ENCODE measurements at places on chromosomes 5 and 9.

DNA sequence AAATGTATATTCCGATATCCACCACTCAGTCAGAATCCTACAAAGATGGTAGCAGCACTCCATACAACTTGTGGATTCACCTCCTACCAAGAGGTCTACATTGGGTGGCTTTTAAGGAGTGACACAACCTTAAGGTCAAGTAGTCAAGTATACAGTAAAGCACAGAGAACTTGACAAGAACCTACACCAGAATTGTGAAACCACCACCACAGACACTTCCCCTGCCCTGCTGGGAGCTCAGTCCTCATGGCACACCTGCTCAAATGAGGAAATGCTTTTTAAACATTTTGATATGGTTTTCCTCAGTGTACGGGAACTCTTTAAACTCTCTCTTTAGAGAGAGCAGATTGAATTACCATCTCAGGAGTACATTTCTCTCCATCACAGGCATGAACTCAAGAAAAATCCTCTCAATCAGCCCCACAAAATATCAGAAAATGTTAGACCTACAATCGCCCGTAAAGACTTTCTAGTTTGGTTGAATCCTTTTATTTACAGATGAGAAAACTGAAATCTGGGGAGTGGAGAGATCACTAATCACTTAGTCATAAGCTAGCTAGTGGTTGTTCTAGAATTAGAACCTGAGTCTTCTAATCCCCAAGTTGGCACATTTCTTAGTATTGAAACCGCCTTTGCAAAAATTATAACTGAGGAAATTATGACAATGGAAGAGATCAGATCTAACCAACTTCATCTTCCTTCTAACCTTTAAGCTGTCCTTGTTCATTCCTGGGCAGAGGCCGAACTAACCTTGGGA lies 38.5 kb upstream of the NR4A3 start:
- DNase-seq, result no peak

- no peak for DNase-seq
These were observed 2.6 kb upstream of the EGFL7 start for GRCh38 chr9:136659861-136660784.

GRCh38 chr5:69230181-69230580 lies 4.5 kb upstream of the CDK7 start:
- DNase-seq, result no peak

- no peak for DNase-seq
These were observed 18.7 kb downstream of the INIP start for GRCh38 chr9:112699230-112699629.

DNA sequence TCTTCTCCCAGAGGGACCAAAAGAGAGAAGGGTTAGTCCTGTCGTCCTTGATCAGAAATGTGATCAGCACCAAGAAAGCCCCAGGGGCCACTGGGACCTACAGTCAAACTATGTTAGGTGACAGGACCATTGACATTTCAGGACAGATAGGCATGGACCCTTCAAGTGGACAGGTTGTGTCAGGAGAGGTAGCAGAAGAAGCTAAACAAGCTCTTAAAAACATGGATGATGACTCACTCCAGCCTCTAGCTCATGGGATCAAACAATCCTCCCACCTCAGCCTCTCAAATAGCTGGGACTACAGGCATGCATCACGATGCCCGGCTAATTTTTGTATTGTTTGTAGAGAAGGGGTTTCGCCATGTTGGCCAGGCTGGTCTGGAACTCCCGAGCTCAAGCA lies 2.3 kb upstream of the AQP3 start:
- no peak for DNase-seq

- DNase-seq, result no peak
These were observed 1.5 kb downstream of the DNAJB5 start for GRCh38 chr9:34990908-34991606.

DNA sequence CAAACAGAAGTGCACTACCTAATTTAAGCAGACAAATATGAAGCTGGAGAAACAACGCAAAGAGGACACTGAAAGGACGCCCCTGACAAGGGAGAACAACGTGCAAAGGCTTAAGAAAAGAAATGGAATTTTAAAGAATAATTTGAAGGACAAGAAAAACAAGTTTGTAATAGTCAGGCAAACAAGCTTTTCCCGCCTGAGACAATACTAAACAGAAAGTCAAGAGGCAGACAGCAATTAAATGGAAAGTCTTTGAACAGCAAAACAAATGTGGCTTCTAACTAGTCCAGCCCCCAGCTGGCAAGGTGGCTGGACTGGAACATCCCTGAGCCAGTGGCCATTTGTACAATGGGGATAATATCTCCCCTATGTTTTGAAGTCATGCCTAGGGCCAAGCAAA lies 63.3 kb downstream of the SIL1 start:
- DNase-seq, result no peak

- no peak for DNase-seq
These were observed 241.6 kb downstream of the FBXL7 start for GRCh38 chr5:15741591-15741990.

GRCh38 chr5:57340681-57341080 lies 141.9 kb downstream of the ACTBL2 start:
- DNase-seq, result no peak

- no peak for DNase-seq
These were observed 167.9 kb upstream of the GLRA1 start for GRCh38 chr5:152092580-152092979.

DNA sequence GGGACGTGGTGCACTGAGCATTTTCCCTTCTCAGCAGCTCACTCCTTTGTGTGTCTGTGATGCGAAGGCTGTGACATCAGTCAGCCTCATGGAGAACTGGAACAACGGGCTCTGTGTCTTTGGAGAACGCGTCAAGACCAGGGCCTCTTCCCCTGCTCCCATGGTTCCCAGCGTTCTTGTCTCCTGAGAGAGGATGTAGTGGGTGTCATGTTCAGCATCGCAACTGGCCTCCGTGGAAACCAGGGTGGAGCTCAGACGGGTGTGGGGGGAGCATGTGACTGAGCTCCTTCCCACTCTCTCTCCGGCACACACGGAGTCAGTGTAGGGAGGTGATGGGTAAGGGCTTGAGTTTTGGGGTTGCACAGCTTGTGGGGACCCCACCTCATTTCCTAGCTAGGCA lies 59.7 kb downstream of the TENT4A start:
- DNase-seq, result no peak

- DNase-seq, result no peak
These were observed 236.6 kb downstream of the CDK5RAP2 start for GRCh38 chr9:120343416-120343815.

- DNase-seq, result no peak
These were observed 140.6 kb downstream of the SEMA5A start for GRCh38 chr5:9405196-9405754.

DNA sequence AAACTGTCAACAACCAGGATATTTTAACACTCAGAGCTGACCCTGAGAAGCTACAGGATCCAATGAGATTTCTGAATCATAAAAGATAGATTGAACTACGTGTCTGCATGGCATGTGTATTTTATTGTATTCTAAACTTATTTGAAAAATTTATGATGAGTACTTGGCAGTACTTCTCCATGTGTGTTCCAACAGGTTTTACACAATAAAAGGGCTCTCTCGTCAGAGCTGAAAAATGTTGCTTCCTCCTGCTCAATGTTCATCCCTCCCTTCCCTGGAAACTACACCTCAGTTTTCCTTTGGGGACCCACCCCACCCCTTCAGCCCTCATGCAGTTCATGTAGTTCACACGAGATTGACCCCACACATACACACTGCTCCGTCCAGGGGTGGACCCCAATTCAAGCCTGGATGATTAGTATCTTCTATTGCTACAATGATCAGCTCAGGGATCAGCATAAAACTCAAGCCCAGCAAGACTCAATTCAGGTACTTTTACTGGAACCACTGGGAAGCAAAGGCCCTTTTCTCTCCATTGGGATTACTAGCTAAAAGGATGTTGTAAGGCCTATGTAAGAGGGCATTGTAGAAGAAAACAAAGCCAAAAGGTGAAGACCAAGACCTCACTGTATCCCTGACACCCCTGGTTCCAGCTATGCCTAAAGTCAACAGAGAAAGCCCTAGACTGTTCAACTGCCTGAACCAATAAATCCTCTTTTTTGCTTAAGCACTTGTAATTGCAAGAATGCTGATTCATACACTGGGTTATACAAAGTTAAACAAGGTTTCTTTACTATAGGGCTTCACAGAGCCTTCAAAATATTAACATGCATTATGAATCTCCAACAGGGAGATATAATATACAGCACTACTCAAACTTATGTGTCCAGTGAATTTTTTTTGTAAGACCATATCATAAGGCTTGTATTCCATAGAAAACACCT lies 112.6 kb downstream of the SAXO1 start:
- no peak for DNase-seq

- DNase-seq, result no peak
These were observed 61.9 kb upstream of the ADAMTS16 start for GRCh38 chr5:5078009-5078897.

GRCh38 chr9:4973902-4974301 lies 11.2 kb upstream of the JAK2 start:
- DNase-seq, result no peak

GRCh38 chr5:95863383-95863757 lies 40.8 kb upstream of the GLRX start:
- DNase-seq, result no peak

DNA sequence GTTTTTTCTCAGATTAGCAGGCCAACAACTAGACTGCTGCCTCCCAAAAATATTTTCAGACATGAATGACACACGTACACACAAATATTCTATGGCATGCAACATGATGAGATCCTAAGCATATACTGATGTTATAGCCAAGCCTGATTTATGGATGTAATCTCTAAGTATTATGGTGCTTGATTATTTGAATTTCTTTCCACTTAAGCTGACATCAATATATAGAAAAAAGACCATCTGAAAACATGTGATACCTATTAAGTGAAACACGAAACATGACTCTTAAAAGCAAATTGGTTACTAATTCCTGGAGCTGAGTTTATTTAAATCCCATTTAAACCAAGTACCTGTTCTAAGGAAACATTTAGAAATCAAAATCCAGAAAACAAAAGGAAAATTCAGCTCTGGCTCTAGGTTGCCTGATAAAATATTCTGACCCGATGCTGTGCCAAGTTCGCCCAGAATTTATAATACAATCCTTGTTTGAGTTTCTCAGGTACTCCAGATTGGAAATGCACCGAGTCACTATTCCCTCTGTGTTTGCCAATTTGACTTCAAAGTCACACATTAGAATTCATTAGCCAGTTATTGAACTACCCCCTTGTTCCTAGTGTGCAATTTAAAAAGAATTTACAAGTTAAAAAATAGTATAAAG lies 548.6 kb downstream of the CSNK1G3 start:
- no peak for DNase-seq

- DNase-seq, result no peak
These were observed 271.8 kb downstream of the ZNF608 start for GRCh38 chr5:124474528-124475215.

GRCh38 chr9:79976257-79977073 lies 404.7 kb downstream of the TLE4 start:
- no peak for DNase-seq

GRCh38 chr9:135951889-135952663 lies 9.1 kb downstream of the UBAC1 start:
- no peak for DNase-seq

DNA sequence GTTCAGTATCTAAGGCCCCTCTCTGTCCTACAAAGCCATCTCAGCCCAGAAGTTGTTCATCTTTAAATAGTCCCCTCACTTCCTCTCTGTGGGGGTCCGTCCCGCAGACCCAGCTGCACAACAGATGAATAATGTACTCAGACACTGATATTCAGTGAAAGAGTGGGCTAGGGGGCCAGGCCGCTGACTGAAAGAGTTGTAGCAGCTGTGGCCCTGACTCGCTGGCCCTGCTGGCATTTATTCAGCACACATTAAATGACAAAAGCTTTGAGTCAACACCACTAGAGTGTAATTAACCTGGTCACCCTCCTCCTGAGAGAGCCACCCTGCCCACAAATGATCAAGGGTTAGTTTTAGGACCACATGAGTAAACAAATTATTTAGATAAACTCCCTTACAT lies 76.3 kb downstream of the MED10 start:
- no peak for DNase-seq

GRCh38 chr5:1277781-1278180 lies 17.1 kb downstream of the TERT start:
- no peak for DNase-seq

DNA sequence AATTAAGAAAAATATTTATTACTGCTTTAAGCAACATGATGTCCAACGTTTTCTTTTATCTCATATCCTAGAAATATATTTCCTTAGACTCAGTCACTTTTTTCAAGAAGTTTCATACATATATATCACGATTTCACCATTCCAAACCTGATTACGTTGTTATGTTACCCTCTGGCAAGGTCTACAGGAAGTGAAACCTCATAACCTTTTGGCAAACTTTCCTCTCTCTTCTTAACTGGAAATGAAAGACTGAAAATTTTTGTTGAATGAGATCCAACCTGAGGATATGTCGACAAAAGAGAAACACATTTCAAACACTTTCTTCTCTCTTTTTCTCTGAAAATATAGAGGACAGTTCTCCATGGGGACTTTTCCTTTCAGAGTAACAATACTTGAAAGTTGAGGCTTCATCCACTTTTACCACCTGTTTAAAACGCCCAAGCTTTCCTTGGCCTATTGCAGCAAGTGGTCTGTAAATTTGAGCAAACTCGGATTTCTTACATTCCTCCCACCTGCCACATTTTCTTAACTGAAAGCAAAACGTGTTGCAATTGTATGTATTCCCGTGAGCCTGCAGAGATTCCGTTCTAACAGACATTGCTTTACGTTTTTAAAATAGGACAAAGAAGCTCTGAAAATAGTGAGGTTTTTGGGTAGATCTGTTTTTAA lies 298.1 kb downstream of the CETN3 start:
- DNase-seq, result no peak

- DNase-seq, result no peak
These were observed 4.2 kb downstream of the UHRF2 start for GRCh38 chr9:6417186-6417585.

DNA sequence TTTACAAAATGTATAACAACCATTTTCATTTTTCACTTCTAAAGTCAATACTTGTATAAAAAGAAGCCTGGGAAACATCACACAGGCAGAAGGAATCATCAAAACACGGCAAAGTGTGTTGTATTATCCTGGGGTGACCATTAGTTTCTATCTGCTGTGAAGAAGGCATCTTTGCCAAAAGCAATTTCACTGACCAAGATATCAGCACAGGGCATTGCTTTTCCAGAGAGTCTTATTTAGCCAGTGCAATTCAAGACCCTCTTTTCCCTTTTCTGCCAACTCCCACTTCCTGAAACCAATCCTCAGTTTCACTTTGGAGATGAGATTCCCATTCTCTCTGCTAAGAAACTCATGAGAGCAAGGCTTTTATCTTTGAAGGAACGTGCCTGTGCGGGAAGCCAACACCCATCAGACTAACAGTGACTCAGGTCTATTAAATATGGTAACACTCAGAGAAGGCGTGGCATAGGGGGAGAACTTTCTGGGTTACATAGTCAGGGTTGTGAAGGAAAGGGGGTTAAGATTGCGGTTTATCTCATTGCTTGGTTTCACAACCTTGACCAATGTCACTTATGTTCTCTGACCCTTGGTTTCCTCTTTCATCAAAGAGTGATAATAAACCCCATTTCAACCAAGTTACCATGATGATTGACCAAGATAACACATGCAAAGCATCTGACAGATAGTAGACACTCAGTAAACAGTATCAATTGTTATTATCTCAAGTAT lies 666.9 kb upstream of the KLF4 start:
- DNase-seq, result no peak
